ENCODE measurements at places on chromosomes 3 and 15.
A peak's percentile ranks its signal among the peaks of the same experiment; 100 is the strongest.

DNA sequence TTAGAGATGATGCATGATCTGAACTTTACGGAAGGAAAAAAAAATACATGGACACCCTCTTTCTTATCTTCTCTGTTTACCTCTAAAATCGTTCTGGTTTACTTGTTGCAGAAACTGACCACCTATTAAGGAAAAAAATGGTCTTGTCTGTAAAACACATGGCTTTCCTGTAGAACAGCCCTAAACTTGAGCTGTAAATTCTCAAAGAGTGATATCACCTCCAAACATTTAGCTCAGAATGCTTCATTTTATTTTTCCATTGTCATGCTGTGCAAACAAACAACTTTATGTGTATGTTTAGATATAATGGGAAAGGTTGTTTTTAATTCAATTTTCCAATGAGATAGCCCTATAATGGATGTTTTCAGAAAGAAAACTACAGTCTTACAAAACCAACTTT, 237.4 kb upstream of the NR2F2 start:
- DNase-seq = no peak

DNA sequence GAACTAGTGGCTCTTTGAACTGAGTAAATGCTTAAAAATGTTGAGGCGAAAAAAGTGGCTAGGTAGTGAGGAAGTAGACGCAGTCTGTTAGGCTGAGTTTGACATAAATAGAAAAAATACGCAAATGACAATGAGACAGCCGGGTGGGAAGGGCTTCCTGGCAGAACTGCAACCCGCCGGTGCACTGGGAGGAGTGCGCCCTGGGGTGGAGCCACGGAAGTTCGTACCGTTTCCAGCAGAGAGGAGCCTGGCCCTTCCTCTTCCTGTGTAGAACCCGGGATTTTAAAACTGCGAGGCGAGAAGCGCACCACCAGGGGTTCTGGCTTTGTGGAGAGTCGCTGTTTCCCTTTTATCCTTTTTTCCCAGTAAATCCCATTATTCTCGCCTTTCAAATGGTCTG, 602.6 kb downstream of the PYDC2 start:
- no peak for DNase-seq

- DNase-seq = no peak
Observed at GRCh38 chr15:41501931-41502794, 8.5 kb downstream of the ITPKA start.

GRCh38 chr15:100762289-100762688, 117.3 kb upstream of the ALDH1A3 start:
- no peak for DNase-seq

DNA sequence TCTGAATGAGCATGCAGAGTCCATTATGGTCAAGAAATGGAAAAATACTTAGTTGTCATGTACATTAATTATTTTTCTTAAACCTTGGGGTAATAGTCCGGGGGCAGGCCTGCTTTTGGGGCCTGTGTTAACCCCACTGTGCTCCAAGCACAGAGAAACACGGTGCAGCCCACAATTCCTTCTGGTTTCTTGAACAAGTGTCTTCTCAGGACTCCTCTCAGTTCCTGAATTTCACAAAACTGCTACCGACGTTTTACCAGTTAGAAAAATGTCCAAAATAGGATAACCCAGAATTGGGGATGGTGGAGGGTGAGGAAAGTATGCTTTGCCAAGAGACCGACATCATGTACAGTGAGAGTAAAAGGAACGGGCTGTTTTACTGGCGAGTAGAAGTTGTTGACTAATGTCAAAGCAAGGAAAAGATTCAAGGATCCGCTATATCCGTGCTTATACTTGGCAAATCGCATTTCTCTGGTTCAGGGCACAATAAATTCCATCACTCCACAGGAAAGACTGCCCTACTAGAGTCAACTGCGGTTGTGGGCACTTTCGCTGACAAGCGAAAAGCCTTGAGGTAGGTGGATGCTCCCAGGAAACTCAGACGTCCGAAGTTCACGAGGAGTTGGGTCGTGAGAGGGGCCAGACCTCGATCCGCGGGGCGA, 495 bp upstream of the NXPE3 start:
- DNase-seq = no peak

DNA sequence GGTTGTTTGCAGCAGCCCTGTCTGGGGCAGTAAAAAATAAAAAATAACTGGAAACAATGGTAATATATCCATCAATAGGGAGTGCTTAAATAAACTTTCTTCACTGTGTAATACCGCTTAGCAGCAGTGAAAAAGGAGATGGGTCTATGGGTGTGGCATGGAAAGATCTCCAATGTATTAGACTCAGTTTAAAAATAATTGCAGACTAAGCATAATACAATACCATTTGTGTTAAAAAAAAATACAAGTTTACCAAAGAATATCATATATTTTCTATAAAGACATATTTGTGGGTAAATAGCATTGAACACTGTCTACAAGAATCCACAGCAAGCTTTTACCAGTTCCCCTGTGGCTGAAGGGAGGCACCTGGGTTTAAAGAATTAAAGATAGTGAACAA, 1.0 kb upstream of the ARHGEF3 start:
- no peak for DNase-seq

DNA sequence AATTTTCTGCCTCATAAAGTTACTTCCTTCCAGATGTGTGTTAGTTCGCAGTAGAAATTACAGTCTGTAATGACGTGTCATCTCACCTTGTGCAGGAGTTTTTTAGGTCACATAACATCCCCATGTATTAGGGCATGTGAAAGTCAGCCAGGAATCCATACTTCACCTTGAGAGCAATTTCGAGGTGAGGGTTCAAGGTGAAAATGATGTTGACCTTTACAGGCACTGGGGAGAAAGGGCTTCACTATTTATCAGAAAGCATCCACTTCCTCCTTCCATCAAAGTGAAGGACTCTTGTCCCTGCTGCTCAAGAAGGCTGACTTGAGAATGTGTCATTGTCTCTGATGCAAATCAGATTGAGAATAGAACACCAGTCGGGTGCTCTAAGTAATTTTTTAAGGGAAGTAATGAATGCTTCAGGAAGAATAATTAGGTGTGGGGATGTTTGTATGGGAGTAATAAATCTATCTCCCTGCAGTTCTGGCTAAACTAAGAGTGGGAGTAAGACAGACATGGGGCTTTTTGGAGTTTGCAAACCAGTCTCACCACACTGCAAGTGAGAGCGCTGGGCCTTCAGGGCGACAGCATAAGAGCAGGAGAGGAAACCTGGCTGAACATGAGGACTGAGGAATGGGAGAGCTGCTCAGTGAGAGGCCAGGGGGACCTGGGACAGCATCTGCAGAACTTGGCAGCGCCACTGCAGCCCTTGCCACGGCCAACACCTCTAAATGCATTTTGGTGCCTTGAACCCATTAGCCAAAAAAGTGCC, 85.9 kb upstream of the IL12A start:
- no peak for DNase-seq

DNA sequence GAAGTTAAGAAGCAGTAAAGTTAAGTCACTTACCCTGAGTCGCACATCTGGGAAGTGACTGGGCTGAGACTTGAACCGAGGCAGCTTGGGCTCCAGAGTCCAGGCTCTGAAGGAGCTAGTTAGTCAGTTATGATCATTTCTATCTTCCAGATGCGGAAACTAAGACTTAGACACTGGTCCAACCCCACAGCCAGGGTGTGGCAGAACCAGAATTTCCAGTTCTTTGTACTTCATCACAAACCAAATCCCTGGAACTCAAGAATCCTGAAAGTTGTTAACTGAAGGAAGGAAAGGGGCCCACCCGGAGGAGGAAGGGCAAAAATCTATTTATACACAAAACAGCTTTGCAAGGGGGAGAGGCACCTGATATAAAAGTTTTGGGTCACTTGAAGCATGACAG, 389.9 kb downstream of the SHQ1 start:
- no peak for DNase-seq

- DNase-seq = no peak
Observed at GRCh38 chr3:145963111-145963510, 197.9 kb downstream of the PLOD2 start.

DNA sequence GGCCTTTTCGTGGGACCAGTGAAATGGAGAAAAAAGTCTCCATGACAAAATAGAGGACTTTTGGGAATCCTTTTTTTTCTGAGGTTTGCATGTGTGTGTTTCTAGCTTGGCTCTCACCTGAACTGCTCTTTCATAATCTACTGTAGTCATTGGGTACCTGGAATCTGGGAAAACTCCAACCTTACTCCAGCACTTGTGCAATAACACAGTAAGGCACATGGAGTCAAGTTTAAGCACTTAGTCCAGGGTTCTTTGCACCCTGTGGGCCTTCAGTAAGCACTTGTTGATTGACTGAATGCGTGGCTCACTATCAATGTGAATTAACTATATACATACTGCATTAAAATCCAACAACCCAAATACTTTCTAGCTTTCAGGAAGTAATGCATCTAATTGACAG, 299.5 kb downstream of the ZBTB20 start:
- DNase-seq = no peak

DNA sequence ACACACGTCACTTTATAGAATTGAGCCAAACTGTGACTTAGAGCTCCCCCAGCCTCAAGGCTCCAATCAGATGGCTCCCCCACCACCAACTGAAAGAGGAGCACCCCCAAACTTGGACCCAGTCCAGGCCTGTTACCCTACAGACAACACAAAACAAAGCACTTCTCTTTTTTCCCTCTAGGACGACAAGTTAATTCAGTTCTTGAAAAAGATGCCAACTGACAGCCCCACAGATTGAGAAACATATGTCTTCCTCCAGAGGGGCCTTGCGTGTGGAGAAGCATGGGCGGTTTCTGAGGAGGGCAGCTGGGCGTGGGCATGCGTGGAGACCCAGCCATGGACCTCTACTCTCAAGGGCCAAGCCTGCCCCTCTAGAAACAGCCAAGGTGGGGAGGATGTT, 229.5 kb downstream of the SHQ1 start:
- DNase-seq = no peak

- no peak for DNase-seq
Observed at GRCh38 chr3:120264963-120265362, 20.1 kb downstream of the GPR156 start.

DNA sequence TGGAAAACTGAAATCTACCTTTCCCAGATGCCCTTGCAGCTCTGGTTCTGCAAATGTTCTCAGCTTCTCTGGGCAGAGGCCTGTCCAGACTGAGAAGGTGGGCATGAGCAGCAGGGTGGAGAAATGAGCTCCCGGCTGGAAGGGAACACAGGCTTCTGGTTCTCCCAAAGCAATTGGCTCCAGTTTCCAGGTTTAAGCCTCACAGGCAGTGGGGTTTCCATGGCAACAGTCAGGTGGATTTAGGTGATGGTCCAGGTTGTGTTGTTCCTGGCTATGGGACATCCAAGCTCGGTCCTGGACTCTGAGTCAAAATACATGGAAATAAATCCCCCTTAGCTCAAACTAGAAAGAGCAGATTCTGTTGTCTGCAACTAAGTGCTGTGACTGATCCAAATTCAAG, 94.6 kb upstream of the IQSEC1 start:
- DNase-seq = no peak

- DNase-seq = no peak
Observed at GRCh38 chr3:97882975-97883598, 61.3 kb downstream of the CRYBG3 start.

- no peak for DNase-seq
Observed at GRCh38 chr15:45234562-45235235, 17.3 kb upstream of the SLC28A2 start.

GRCh38 chr3:61669668-61670299, 108.4 kb downstream of the PTPRG start:
- DNase-seq = no peak

DNA sequence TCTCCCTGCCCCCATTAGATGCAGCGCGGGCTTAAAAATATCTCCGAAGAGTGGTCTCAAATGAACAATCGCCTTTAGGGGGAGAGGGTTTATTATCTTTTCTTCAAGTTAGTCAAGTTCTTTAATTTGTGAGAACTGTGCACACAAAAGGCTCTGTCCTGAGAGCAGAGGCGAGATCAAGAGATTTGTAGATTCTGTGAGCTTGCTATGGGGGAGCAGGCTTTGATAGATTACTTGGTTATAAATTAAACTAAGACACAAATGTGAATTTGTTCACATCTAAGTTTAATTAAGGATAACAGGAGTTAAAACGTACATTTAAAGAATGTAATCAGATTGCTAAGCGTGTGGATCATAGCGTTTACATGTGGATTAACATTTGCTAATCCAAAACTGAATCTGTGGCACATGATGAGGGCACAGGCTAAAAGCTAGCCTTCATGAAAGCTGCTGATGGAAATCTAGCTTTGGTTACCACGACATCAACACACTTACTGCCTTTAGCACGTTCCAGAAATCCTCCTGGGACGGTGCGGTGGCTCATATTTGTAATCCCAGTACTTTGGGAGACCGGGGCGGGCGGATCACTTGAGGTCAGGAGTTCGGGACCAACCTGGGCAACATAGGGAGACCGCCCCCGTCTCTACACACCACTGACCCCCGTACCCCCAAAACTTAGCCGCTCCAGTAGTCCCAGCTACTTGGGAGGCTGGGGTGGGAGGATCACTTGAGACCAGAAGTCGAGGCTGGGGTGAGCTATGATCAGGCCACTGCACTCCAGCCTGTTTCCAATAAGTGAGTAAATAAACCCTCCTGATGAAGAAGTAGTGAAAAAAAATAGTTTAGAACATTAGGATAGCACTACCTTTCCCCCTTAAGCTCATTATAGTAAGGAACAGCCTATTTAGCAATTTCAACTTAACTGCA, 1.0 kb upstream of the PRTG start:
- DNase-seq = no peak

- DNase-seq = no peak
Observed at GRCh38 chr3:183698756-183699155, 1.2 kb downstream of the YEATS2 start.

- no peak for DNase-seq
Observed at GRCh38 chr15:62748196-62748595, 294.4 kb upstream of the TPM1 start.

- DNase-seq = no peak
Observed at GRCh38 chr3:87062685-87063084, 71.7 kb upstream of the VGLL3 start.

GRCh38 chr15:82530606-82531379, 9.5 kb downstream of the RPS17 start:
- DNase-seq = peak; percentile 46

DNA sequence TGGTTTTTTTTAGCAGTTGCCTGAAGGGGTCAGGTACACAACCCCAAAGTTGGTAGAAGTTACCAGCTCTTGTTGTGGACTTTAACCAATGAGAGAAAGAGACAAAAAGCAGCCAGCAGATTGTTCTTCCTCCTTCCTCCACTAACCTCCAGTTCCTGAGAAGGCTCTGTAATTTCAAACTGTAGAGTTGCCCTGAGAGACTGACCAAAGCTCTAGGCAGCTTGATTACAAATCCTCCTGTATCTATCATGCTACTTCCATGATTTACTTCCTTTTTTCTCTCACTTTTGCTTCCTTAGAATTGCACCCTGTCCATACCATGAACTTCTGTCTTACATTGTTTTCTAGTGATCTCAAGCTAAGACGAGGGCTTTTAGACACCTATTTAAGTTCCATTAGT, 29.2 kb downstream of the NSUN3 start:
- no peak for DNase-seq

Data from stimulated activated CD8-positive, alpha-beta memory T cell treated with anti-CD3 and anti-CD28 coated beads, Interleukin-2, amount 100 ng/mL, for 1 hour (primary cell).